ENCODE measurements at places on chromosomes 4 and X. TPM values are rescaled to one million over a fixed set of nuclear protein-coding genes. Genes with fewer than 3 reads are reported as not detected.

C4orf50 gene
- polyA plus RNA-seq, result not detected

GRCh38 chr4:128039568-128039967 lies 21.5 kb upstream of the LARP1B start:
- H3K27me3 ChIP-seq, result no peaks in the 10 kb centered on the region
- H3K4me1 ChIP-seq, result no peaks in the 10 kb centered on the region
- H3K36me3 ChIP-seq, result peaks cover 10% of the 10 kb centered on the region

DNA sequence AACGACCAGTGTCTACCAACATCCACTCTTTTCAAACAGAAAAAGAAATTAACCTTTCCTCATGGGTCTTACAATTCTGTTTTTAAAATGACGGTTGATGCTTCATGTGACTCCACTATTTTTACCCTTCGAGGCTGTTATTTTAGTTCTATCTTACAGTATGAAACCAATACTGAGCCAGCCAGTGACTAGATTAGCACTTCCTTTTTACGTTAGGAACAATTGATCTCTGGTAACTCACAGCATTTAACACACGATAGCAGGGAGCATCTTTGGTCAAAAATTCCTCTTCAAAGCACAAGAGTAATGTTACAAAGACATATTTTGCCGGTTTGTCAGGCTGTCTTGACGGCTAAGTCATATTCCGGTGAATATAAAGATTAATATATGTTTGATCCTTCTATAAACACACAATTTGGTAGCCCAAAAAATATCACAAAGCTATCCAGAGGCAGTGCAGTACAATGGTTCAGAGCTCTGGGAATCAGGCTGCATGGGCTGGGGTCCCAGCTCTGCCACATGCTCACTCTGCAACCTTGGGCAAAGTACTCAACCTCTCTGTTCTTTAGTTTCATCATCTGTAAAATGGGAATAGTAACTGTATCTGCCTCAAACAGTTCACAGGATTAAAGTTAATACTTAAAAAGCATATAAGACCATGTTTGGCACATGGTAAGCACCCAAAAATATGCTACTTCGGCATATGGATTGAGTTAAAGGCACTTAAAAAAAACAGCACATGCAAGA lies 62.9 kb upstream of the TXK start:
- H3K4me1 ChIP-seq, result peaks cover 22% of the 10 kb centered on the region
- no peak overlapping the region for H3K27ac ChIP-seq
- H3K4me3 ChIP-seq, result no peak overlapping the region
- H3K36me3 ChIP-seq, result peaks cover 9% of the 10 kb centered on the region

GRCh38 chr4:180512801-180513475 lies 1730.3 kb upstream of the TENM3 start:
- no peak for DNase-seq
- H3K36me3 ChIP-seq, result no peaks in the 10 kb centered on the region
- H3K27me3 ChIP-seq, result no peaks in the 10 kb centered on the region
- H3K4me3 ChIP-seq, result no peak overlapping the region
- no peak overlapping the region for H3K27ac ChIP-seq

DNA sequence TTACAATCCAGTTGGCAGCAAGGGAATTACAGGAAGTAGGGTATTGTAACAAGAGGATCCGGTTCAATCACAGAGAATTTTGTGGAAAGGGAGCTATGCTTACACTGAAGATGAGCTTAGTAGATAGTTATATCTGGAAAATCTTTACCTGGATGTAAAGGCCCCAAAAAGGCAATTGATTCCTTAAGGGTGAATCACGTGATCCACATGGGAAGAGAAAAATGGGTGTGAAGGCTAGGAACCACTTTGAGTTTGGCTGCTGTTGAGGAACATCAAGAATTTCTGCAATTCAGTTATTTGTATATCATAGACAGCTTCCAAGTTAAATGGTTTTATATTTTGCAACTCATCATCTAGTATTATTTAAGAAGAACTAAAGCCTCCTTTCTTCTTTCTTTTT lies 194.0 kb upstream of the ARHGAP24 start:
- no peak for DNase-seq
- H3K4me1 ChIP-seq, result no peaks in the 10 kb centered on the region
- H3K36me3 ChIP-seq, result no peaks in the 10 kb centered on the region
- no peak overlapping the region for H3K27ac ChIP-seq
- no peaks in the 10 kb centered on the region for H3K27me3 ChIP-seq
- no peak overlapping the region for H3K4me3 ChIP-seq

- peaks cover 4% of the 10 kb centered on the region for H3K36me3 ChIP-seq
- DNase-seq, result no peak
- H3K4me1 ChIP-seq, result no peaks in the 10 kb centered on the region
- H3K4me3 ChIP-seq, result no peak overlapping the region
Observed at GRCh38 chr4:161991811-161992210, 172.0 kb downstream of the FSTL5 start.

DNA sequence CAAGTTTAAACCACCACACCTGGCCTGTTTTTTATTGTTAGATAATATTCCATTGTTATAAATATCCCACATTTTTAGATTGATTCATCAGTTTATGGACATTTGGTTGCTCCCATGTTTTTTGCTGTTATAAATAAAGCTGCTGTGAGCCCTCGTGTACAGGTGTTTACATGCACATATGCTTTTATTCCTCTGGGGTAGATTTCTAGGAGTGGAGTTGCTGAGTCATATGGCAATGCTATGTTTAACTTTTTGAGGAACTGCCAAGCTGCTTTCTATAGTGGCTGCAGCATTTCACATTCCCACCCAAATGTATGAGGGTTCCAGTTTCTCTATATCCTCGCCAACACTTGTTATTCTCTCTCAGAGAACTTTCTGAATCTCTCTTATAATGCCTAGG lies 90.5 kb downstream of the TBL1X start:
- DNase-seq, result no peak
- H3K36me3 ChIP-seq, result no peaks in the 10 kb centered on the region
- H3K4me3 ChIP-seq, result no peak overlapping the region
- H3K27ac ChIP-seq, result no peak overlapping the region
- no peaks in the 10 kb centered on the region for H3K27me3 ChIP-seq

TMEM156 gene
- 26.9 TPM for polyA plus RNA-seq

DNA sequence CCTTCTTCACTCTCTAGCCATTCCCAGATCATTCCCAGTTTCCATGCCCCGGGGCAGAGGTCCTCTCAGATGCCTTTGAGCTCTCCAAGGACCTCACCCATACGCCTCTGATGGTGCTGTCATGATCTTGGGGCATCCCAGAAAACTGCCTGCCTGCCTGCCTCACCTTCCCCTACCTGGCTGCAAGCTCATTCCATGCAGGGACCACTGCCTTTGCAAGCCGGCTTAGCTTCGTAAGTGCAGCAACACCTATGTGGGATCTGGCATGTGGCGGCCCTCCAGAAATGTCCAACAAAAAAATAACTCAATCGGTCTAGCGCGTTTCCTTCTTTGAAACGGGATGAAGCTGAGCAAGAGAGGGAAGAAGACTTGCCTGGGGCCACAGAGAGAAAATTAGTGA lies 53.0 kb downstream of the C4orf50 start:
- H3K36me3 ChIP-seq, result no peaks in the 10 kb centered on the region
- H3K27ac ChIP-seq, result no peak overlapping the region
- no peaks in the 10 kb centered on the region for H3K4me1 ChIP-seq
- no peak overlapping the region for H3K4me3 ChIP-seq

DNA sequence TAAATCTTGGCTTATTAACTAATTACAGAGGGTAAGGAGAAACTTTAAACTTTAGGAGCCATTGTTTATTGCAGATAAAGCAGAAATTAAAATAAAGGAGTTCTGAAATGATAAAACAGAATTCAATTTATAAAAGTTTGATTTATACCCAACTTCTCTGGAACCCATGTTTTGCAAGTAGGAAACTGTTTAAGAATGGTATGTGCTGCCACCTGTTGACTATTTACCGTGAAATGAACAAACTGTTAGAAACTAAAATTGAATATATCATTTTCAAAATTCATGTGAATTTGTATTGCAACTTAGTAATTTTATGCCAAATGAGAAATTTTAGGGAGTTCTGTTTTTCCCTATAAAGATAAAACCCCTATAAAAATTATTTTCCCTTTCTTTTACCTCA lies 11.0 kb upstream of the TBC1D8B start:
- no peaks in the 10 kb centered on the region for H3K27me3 ChIP-seq
- H3K4me1 ChIP-seq, result no peaks in the 10 kb centered on the region
- H3K4me3 ChIP-seq, result no peak overlapping the region
- no peak overlapping the region for H3K27ac ChIP-seq

SULT1E1 gene
- polyA plus RNA-seq, result not detected

GRCh38 chrX:25034889-25035288 lies 19.1 kb upstream of the ARX start:
- no peaks in the 10 kb centered on the region for H3K4me1 ChIP-seq
- no peaks in the 10 kb centered on the region for H3K36me3 ChIP-seq
- no peaks in the 10 kb centered on the region for H3K27me3 ChIP-seq
- H3K4me3 ChIP-seq, result no peak overlapping the region
- H3K27ac ChIP-seq, result no peak overlapping the region
- DNase-seq, result no peak

GRCh38 chr4:121227341-121227792 lies 63.2 kb upstream of the TNIP3 start:
- peaks cover 3% of the 10 kb centered on the region for H3K4me1 ChIP-seq
- H3K4me3 ChIP-seq, result peak overlapping the region; percentile 22
- no peak for DNase-seq
- H3K36me3 ChIP-seq, result no peaks in the 10 kb centered on the region
- peak overlapping the region; percentile 34 for H3K27ac ChIP-seq

- H3K4me1 ChIP-seq, result peaks cover 37% of the 10 kb centered on the region
- no peak overlapping the region for H3K27ac ChIP-seq
- no peak for DNase-seq
Observed at GRCh38 chr4:30714408-30715031, 5.6 kb upstream of the PCDH7 start.

MAGED4B gene
- 2.0 TPM for polyA plus RNA-seq

DRD5 gene
- polyA plus RNA-seq, result not detected

- peak; percentile 31 for DNase-seq
- H3K4me1 ChIP-seq, result peaks cover 5% of the 10 kb centered on the region
- peak overlapping the region; percentile 99 for H3K27ac ChIP-seq
- H3K4me3 ChIP-seq, result peak overlapping the region; percentile 91
- H3K27me3 ChIP-seq, result no peaks in the 10 kb centered on the region
Observed at GRCh38 chrX:44873415-44874276, 658 bp downstream of the KDM6A start.

- peaks cover 9% of the 10 kb centered on the region for H3K4me1 ChIP-seq
- no peak for DNase-seq
- no peak overlapping the region for H3K4me3 ChIP-seq
- no peak overlapping the region for H3K27ac ChIP-seq
Observed at GRCh38 chrX:9163214-9163709, 129.3 kb upstream of the FAM9B start.

DNA sequence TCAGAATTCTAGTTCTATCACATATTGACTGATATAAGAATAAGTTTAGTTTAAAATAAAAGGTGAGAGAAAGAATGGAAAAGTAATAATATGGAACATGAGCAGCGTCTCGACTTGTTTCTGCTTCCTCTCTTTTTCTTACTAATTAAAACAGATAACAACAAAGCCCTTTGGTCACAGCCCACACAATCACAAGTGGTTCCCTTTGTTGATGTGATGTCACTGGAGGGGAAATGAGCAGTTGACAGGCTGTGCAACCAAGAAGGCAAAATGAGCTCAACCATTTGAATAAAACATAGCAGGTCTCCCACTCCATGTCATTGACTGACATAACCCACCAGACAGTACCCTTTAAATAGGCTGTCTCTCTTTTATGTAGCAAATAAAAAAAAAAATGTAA lies 342.5 kb upstream of the MAGEB2 start:
- no peaks in the 10 kb centered on the region for H3K4me1 ChIP-seq
- no peak for DNase-seq
- no peak overlapping the region for H3K4me3 ChIP-seq
- no peaks in the 10 kb centered on the region for H3K36me3 ChIP-seq
- no peak overlapping the region for H3K27ac ChIP-seq

GLRA2 gene
- polyA plus RNA-seq, result not detected

DNA sequence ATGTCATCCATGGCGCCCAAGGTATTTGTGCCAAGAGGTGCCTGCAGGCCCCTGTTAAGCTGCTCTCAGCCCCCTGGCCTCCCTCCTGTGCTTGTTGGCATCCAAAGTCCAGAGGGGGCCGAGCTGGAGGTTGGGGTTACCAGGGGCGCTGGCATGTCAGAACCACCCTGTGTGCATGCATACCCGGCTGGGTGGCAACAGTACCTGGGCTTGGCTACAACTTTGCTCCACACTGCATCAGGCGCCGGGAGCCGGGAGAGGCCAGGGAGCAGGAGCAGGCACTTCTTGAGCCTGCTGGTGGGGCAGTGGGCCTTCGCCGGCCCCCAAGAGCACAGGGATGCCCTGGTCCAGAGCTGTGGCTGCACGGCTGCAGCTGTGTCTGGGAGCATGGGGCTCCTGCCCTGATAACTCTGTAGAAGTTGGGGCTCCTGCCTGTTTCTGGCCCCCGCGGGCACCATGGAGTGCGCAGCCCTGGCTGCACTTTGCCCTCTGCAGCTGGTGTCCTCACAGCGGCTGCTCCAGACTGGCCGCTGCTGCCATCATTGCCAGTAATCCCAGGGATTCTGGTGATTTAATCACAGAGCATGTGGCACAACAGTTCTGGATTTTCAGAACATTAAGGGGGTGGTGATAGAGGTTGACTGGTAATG lies 130.3 kb downstream of the ARHGAP10 start:
- no peaks in the 10 kb centered on the region for H3K27me3 ChIP-seq
- H3K4me3 ChIP-seq, result no peak overlapping the region
- no peak for DNase-seq
- H3K4me1 ChIP-seq, result no peaks in the 10 kb centered on the region
- peaks cover 2% of the 10 kb centered on the region for H3K36me3 ChIP-seq

- no peak for DNase-seq
- H3K36me3 ChIP-seq, result peaks cover 14% of the 10 kb centered on the region
- no peak overlapping the region for H3K4me3 ChIP-seq
- H3K4me1 ChIP-seq, result peaks cover 23% of the 10 kb centered on the region
- H3K27me3 ChIP-seq, result no peaks in the 10 kb centered on the region
- H3K27ac ChIP-seq, result peak overlapping the region; percentile 53
Observed at GRCh38 chr4:186205156-186205555, 13.8 kb downstream of the CYP4V2 start.

RHOXF1 gene
- 0.85 TPM for polyA plus RNA-seq

GRCh38 chr4:7168106-7168505 lies 24.2 kb upstream of the SORCS2 start:
- peaks cover 2% of the 10 kb centered on the region for H3K27me3 ChIP-seq
- no peak overlapping the region for H3K4me3 ChIP-seq
- peaks cover 6% of the 10 kb centered on the region for H3K4me1 ChIP-seq
- H3K36me3 ChIP-seq, result no peaks in the 10 kb centered on the region

GRCh38 chr4:122131562-122132157 lies 20.5 kb upstream of the BLTP1 start:
- DNase-seq, result no peak
- H3K27ac ChIP-seq, result peak overlapping the region; percentile 88
- peaks cover 8% of the 10 kb centered on the region for H3K36me3 ChIP-seq

DNA sequence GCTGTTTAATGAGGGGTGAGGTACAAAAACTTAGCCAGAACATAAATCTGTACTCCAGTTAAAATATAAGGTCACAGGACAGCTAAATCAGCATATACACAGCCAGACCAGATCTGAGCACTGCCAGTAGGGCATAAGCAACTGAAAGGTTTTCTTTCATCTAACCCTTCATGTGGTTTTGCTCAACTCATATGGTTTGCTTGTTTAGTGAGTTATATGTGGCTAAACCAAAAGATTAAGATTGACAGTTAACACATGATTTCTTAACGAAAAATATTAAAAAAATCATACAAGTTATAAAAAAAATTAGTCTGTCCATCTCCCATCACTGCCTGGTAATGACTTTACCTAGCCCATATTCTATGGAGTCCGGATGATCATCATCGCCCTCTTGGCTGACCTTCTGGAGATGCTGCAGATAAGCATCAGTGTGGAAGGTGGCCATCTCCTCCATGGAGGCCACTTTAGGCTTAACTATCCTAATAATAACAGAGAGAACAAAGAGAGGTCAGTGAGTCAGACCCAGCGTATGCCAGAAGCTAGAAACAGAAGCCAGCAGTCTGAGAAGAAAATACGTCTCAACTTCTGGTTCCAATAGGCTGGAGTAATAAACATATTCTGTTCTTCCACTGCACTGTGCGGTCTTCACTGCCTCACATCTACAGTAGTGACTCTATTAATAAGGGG lies 4.1 kb downstream of the HDAC8 start:
- no peaks in the 10 kb centered on the region for H3K27me3 ChIP-seq

RENBP gene
- polyA plus RNA-seq, result 0.73 TPM

Data from naive thymus-derived CD8-positive, alpha-beta T cell (primary cell).